ENCODE measurements at places on chromosomes 3 and 15. TPM values are rescaled to one million over a fixed set of nuclear protein-coding genes. Genes with fewer than 3 reads are reported as not detected.

The SLC12A1 gene
- 0.03 TPM for polyA plus RNA-seq

The EFHB gene
- 0.46 TPM for polyA plus RNA-seq

The DUOXA2 gene
- polyA plus RNA-seq: 117 TPM

The SLC22A14 gene
- 0.09 TPM for polyA plus RNA-seq

The OCA2 gene
- not detected for polyA plus RNA-seq

All from sigmoid colon (tissue), 7 donors.